ENCODE measurements at places on chromosomes 2 and 18. TPM values are rescaled to one million over a fixed set of nuclear protein-coding genes. Genes with fewer than 3 reads are reported as not detected.

Gene RNASEH1
- total RNA-seq = 23.1 TPM

Gene L3MBTL4
- 15.2 TPM for total RNA-seq

Gene CDH20
- total RNA-seq = 1.2 TPM

Gene DLX2
- total RNA-seq = not detected

Gene AQP12B
- not detected for total RNA-seq

Gene DES
- 26.7 TPM for total RNA-seq

Gene COL4A4
- 16.5 TPM for total RNA-seq

Gene CHST9
- under 0.01 TPM for total RNA-seq

Gene MC4R
- not detected for total RNA-seq

Gene C2orf78
- total RNA-seq = not detected

Gene INPP5D
- 7.1 TPM for total RNA-seq

Gene IL18RAP
- total RNA-seq = 3.1 TPM

Gene MAP4K4
- 34.3 TPM for total RNA-seq

Gene SCN9A
- 6.2 TPM for total RNA-seq

Gene LIMS1
- 73.1 TPM for total RNA-seq

Gene YIPF4
- 17.6 TPM for total RNA-seq

Gene SNORC
- 1.9 TPM for total RNA-seq

Gene CROCC2
- not detected for total RNA-seq

Gene REG3A
- total RNA-seq = not detected

Gene GLI2
- total RNA-seq = 1.4 TPM

GRCh38 chr18:76364282-76365259, 130.5 kb downstream of the ZNF516 start:
- H3K27me3 ChIP-seq = no peaks in the 10 kb centered on the region
- H3K27ac ChIP-seq = no peak overlapping the region
- H3K4me1 ChIP-seq = peaks cover 6% of the 10 kb centered on the region
- H3K4me3 ChIP-seq = no peak overlapping the region
- H3K36me3 ChIP-seq = peaks cover 12% of the 10 kb centered on the region

GRCh38 chr2:49755777-49756176, 601.5 kb upstream of the FSHR start:
- H3K4me1 ChIP-seq = no peaks in the 10 kb centered on the region
- DNase-seq = no peak
- no peaks in the 10 kb centered on the region for H3K36me3 ChIP-seq
- H3K4me3 ChIP-seq = no peak overlapping the region
- no peaks in the 10 kb centered on the region for H3K27me3 ChIP-seq
- H3K27ac ChIP-seq = no peak overlapping the region

DNA sequence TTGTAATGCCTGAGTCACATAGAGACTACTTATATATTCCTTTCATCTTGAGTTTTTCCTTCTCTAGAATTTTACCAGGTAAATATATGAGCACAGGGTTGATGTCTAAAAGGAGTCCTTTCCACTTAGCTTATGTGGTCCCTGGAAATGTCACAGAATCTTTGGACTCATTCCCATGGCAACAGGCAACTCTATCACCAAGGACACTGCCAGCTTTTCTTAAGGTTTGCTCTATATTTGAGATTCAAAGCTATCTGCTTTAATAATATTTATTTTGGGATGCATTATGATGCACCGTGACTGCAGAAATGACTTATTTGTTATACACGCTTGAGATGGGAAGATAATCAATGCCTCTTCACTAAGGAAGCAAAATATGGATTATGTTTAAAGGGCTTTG, 363.0 kb downstream of the PLCL1 start:
- H3K4me3 ChIP-seq = no peak overlapping the region
- no peaks in the 10 kb centered on the region for H3K36me3 ChIP-seq
- H3K4me1 ChIP-seq = no peaks in the 10 kb centered on the region
- no peak for DNase-seq

GRCh38 chr2:196205011-196205766, 33.8 kb upstream of the STK17B start:
- DNase-seq = no peak
- no peak overlapping the region for H3K27ac ChIP-seq
- peaks cover 5% of the 10 kb centered on the region for H3K4me1 ChIP-seq
- no peaks in the 10 kb centered on the region for H3K27me3 ChIP-seq

GRCh38 chr18:45119876-45120275, 439.2 kb downstream of the SETBP1 start:
- no peaks in the 10 kb centered on the region for H3K36me3 ChIP-seq
- no peaks in the 10 kb centered on the region for H3K4me1 ChIP-seq
- no peak for DNase-seq
- no peaks in the 10 kb centered on the region for H3K27me3 ChIP-seq
- no peak overlapping the region for H3K27ac ChIP-seq
- H3K4me3 ChIP-seq = no peak overlapping the region

GRCh38 chr2:62578803-62579640, 73.0 kb upstream of the TMEM17 start:
- DNase-seq = no peak
- H3K4me3 ChIP-seq = no peak overlapping the region
- H3K27me3 ChIP-seq = no peaks in the 10 kb centered on the region
- no peak overlapping the region for H3K27ac ChIP-seq
- H3K36me3 ChIP-seq = no peaks in the 10 kb centered on the region

GRCh38 chr2:16055848-16056580, 115.7 kb downstream of the MYCN start:
- no peaks in the 10 kb centered on the region for H3K36me3 ChIP-seq
- no peaks in the 10 kb centered on the region for H3K4me1 ChIP-seq
- H3K4me3 ChIP-seq = no peak overlapping the region

DNA sequence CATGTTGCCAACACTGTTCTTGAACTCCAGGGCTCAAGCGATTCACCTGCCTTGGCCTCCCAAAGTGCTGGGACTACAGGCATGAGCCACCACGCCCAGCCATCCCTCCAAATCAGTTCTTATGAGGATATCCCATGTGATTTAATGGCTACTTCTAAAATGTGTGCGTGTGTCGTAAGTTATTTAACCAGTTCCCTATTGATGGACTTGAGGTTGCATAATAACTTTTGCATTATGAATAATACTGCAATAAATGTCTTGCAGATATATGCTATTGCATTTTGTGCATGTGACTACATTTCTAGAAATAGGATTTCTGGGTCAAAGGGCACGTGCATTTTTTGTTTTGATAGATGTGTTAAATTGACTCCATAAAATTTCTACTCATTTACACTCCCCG, 19.0 kb downstream of the DIPK1C start:
- no peak for DNase-seq
- H3K4me1 ChIP-seq = no peaks in the 10 kb centered on the region

GRCh38 chr2:2324565-2325101, 6.4 kb downstream of the MYT1L start:
- H3K4me1 ChIP-seq = no peaks in the 10 kb centered on the region
- no peaks in the 10 kb centered on the region for H3K36me3 ChIP-seq
- peaks cover 8% of the 10 kb centered on the region for H3K27me3 ChIP-seq
- no peak for DNase-seq
- H3K27ac ChIP-seq = no peak overlapping the region
- H3K4me3 ChIP-seq = no peak overlapping the region

GRCh38 chr2:16201848-16202247, 261.5 kb downstream of the MYCN start:
- no peak overlapping the region for H3K27ac ChIP-seq
- no peaks in the 10 kb centered on the region for H3K36me3 ChIP-seq
- no peak for DNase-seq

DNA sequence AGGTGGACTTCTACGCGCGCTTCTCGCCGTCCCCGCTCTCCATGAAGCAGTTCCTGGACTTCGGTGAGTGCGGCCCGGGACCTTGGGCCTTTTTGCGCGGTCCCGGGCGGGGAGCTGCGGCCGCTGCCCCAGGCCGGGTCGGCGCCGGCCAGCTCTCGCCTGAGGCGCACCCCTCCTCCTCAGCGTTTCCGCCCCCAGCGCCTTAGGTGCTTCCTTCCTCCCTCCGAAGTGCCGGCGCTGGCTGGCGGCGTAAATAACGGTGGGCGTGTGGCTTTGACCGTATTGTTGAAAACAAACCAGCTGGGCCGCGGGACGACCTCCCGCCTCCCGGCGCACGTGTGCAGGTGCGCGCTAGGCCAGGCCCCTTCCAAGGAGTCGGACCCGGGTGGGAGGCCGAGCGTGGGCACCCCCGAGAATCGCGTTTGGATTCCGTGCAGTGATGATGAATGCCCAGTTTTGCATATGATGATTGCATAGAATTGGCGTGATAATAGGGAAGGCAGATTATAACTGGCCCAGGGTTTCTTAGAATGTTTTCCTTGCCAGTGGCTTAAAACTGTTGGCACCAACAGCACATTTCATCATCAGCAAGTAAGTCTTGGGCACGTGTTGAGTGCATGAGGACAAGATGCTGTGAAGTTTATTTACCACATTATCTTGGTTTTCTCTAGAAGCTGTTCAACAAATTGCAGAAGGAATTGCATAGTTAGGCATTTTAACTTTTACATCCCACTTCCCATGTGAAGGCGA, 569 bp downstream of the PDK1 start:
- H3K27ac ChIP-seq = peak overlapping the region; percentile 81
- peak overlapping the region; percentile 77 for H3K4me3 ChIP-seq
- peak; percentile 59 for DNase-seq
- H3K36me3 ChIP-seq = no peaks in the 10 kb centered on the region
- H3K27me3 ChIP-seq = no peaks in the 10 kb centered on the region

DNA sequence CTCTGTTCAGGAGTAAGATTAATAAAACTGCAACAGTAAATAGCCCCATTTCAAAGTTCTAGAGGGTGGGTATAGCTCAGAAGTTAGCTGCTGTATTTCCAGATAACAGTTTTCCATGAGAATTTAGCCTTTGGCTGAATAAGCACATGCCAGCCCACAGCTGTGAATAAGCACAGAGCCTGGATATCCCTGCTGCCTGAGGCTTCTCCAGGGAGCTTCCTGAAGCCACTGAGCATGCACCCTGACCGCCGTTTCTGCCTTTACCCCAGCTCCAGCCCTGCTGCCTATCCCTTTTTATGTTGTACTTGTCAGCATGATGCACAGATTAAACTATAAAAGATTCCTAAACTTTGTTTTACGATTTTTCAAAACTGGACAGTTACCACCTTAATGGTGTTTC, 85.3 kb downstream of the FEZ2 start:
- peaks cover 4% of the 10 kb centered on the region for H3K4me1 ChIP-seq
- no peaks in the 10 kb centered on the region for H3K27me3 ChIP-seq
- H3K27ac ChIP-seq = no peak overlapping the region
- H3K4me3 ChIP-seq = no peak overlapping the region
- peaks cover 37% of the 10 kb centered on the region for H3K36me3 ChIP-seq

- H3K4me1 ChIP-seq = no peaks in the 10 kb centered on the region
- H3K4me3 ChIP-seq = no peak overlapping the region
- no peaks in the 10 kb centered on the region for H3K27me3 ChIP-seq
- no peak for DNase-seq
- H3K27ac ChIP-seq = no peak overlapping the region
Observed at GRCh38 chr2:64063454-64063853, 44.2 kb upstream of the VPS54 start.

- no peaks in the 10 kb centered on the region for H3K27me3 ChIP-seq
- H3K36me3 ChIP-seq = no peaks in the 10 kb centered on the region
- no peak for DNase-seq
- H3K4me3 ChIP-seq = no peak overlapping the region
- peaks cover 11% of the 10 kb centered on the region for H3K4me1 ChIP-seq
- no peak overlapping the region for H3K27ac ChIP-seq
Observed at GRCh38 chr2:177171418-177171865, 41.2 kb upstream of the HNRNPA3 start.

DNA sequence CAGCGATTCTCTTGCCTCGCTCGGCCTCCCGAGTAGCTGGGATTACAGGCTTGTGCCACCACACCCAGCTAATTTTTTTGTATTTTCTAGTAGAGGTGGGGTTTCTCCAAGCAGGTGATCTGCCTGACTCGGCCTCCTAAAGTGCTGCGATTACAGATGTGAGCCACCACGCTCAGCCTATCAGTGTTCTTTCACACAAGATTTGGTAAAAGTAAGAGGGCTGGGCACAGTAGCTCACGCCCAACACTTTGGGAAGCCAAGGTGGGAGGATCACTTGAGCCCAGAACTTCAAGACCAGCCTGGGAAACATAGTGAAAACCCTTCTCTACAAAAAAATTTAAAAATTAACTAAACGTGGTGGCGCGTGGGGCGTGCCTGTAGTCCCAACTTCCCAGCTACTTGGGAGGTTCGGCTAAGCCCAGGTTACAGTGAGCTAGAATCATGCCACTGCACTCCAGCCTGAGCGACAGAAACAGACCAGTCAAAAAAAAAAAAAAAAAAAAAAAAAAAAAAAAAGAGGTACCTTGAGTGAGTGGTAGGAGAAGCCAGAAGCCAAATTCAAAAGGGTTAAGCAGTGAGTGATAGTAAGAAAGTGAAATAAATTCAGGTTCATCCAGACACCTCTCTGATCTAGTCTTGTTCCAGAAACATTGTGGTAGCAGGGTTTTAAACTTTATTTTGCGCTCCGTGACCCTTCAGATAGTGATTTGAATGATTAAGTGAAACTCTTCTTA, 981 bp downstream of the MRPL53 start:
- no peaks in the 10 kb centered on the region for H3K27me3 ChIP-seq
- peaks cover 16% of the 10 kb centered on the region for H3K36me3 ChIP-seq
- H3K4me1 ChIP-seq = peaks cover 16% of the 10 kb centered on the region
- peak; percentile 6 for DNase-seq

GRCh38 chr18:9870431-9871008, 15.3 kb upstream of the TXNDC2 start:
- H3K27ac ChIP-seq = no peak overlapping the region
- H3K4me1 ChIP-seq = no peaks in the 10 kb centered on the region
- no peak for DNase-seq
- no peak overlapping the region for H3K4me3 ChIP-seq

- no peaks in the 10 kb centered on the region for H3K27me3 ChIP-seq
- H3K36me3 ChIP-seq = no peaks in the 10 kb centered on the region
- peaks cover 3% of the 10 kb centered on the region for H3K4me1 ChIP-seq
- peak overlapping the region; percentile 15 for H3K27ac ChIP-seq
Observed at GRCh38 chr2:222381566-222381965, 42.8 kb upstream of the SGPP2 start.

DNA sequence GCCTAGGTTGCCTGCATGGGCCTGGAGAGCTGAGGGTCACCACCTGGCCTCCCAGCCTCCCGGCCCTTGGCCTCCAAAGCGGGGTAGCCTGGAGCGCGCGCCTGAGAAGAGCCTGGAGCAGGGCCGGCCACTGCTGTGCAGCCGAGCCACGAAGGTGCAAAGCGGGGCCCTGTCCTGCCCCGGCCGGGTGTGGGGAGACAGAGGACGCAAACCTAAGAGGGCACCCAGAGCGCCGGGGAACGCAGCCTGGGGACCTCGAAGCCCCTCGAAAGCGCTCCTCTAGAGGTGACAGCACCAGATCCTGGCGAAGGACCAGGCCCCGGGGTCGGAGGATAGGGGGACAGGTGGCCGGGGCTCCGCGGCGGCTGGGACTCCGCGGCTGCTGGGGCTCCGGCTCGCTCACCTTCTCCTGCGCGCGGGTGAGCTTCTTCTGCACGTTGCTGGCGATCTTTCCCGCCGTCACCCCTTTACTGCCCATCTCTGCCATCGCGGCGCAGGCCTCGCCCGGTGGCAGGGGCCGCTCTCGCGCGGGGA, 430 bp downstream of the BIN1 start:
- H3K4me1 ChIP-seq = peaks cover 20% of the 10 kb centered on the region
- H3K4me3 ChIP-seq = peak overlapping the region; percentile 84
- DNase-seq = peak; percentile 35
- no peaks in the 10 kb centered on the region for H3K27me3 ChIP-seq

- H3K4me1 ChIP-seq = no peaks in the 10 kb centered on the region
- no peak for DNase-seq
- H3K27ac ChIP-seq = no peak overlapping the region
- no peak overlapping the region for H3K4me3 ChIP-seq
- H3K27me3 ChIP-seq = no peaks in the 10 kb centered on the region
- no peaks in the 10 kb centered on the region for H3K36me3 ChIP-seq
Observed at GRCh38 chr2:214203744-214204289, 207.0 kb upstream of the VWC2L start.
